ENCODE measurements at places on chromosomes 16 and 17.

- DNase-seq: no peak
These were observed 41.0 kb upstream of the KSR1 start for GRCh38 chr17:27415120-27415795.

DNA sequence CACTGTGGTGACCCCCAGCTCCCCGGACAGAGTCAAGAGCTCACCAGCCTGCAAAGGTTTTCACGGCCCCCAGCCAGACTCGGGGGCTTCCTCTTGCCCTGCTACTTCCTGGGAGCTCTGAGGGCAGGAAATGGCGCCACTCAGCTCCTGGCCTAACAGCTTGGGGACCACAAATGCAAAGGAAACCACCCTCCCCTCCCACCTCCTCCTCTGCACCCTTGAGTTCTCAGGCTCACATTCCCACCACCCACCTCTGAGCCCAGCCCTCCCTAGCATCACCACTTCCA, 375 bp upstream of the SPN start:
- DNase-seq: no peak

DNA sequence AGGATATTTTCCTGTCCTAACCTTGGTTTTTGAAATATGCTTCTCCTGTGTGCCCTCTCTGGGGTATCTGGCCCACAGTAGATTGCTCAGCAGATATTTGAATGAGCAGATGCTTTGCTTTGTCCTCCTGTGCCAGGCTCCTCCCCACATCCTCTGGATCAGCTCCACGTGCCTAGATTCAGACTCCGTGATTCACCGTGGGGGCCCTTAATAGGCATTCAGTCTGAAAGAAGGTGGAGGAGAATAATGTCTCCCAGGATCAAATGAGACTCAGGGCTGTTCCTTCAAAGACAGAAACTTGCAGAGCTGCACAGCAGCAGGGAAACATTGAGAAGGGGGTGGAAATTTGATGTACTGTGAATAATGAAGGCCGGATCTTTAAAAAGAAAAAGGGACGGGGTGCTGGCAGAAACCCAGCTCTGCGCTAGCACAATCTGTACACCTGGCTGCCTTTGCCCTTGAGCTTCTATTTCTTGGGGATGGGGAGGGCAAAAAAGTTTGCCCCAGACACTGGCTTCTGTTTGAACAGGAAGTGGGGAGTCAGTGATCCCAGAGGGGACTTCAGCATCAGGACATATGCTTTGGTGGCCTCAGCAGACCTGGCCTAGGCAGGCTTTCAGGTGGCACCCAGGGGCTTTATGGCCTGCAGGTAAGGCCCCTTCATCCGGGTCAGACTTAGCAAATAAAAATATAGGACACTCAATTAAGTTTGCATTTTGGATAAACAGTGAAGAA, 15.9 kb upstream of the SLC12A3 start:
- DNase-seq: no peak

DNA sequence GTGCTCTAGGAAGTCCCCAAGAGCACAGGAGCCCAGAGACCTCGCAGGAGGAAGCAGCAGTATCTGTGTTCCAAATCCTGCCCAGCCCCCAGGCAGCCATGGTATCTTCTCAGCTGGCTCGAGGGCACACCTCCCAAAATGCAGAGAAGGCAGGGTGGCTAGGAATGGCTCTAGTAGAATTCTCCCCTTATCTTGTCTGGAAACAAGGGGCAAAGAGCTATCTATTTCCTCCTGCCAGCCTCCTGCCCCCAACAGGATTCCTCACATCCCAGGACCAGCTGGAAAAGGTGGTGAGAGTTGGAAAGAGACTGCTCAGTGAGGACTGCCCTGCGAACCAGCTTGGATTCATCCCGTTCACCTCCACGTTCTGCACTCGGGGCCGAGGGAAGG, 8.6 kb upstream of the TSPOAP1 start:
- DNase-seq: no peak

DNA sequence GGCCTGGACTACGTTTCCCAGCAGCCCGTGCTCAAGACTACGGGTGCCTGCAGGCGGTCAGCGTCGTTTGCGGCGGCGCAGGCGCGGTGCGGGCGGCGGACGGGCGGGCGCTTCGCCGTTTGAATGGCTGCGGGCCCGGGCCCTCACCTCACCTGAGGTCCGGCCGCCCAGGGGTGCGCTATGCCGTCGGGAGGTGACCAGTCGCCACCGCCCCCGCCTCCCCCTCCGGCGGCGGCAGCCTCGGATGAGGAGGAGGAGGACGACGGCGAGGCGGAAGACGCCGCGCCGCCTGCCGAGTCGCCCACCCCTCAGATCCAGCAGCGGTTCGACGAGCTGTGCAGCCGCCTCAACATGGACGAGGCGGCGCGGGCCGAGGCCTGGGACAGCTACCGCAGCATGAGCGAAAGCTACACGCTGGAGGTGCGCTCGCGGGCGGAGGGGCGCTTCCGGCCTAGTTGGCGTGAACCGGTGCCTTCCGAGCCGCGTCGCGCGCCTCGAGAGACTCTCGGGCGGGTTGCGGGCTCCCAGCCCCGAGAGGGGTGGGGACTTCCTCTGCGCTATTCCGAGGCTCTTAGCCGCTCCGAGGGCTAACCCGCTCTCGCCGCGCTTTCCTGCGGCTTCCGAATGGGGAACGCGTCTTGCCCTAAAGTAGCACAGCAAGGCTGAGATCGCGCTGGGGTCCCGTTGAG, at the start of gene RBL2:
TSS of gene RBL2 (plus strand) at position 95 of the 689 bp plus-strand sequence. CDS start at position 181, 86 bp downstream.
- DNase-seq: peak; percentile 77

Measured in activated effector memory CD4-positive, alpha-beta T cell treated with Interleukin-2 at 50 U/mL for 16 hours (primary cell).